ENCODE measurements at places on chromosomes 16 and 17.
A peak's percentile ranks its signal among the peaks of the same experiment; 100 is the strongest.

GRCh38 chr16:57984443-57985203 lies 13.7 kb upstream of the CNGB1 start:
- no peak for DNase-seq

- no peak for DNase-seq
These were observed 83.0 kb downstream of the EMP2 start for GRCh38 chr16:10497132-10498101.

GRCh38 chr16:97822-98221 lies 19.8 kb downstream of the MPG start:
- no peak for DNase-seq

- DNase-seq, result no peak
These were observed 17.9 kb downstream of the MYO1C start for GRCh38 chr17:1474402-1475189.

DNA sequence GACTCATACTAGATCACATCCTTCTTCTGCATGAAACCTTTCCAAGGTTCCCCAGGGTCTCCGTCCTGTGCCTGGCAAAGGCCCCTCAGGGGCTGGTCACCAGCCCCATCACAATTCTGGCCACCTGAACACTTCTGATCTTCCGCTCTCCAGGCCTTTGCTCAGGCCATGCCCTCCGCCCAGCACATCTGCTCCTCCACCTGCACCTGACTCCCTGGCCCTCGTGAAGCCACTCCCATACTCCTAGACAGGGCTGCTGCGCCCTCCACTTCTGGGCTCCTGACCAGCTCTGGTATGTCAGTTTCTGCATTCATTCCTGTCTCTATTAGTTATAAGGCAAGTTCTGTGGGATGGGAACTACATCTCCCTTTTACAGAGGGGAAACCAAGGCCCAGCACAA lies 1.9 kb upstream of the MYL11 start:
- DNase-seq, result peak; percentile 43

DNA sequence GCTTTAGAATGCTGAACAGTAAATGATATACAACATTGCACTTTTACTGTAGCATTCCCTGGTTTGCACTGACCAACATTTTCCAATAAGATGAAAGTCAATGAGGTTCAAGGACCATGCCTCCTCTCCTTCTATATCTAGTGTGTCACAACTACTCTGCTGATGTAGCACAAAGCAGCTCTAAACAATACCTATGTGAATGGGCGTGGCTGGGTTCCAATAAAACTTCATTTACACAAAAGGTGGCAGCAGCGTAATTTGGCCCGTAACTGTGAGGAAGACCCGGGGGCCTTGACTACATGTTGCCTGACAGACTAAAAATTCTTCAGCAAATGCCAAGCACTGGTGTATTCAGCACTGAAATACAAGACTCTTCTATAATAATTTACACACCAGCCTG lies 6.5 kb downstream of the SRP68 start:
- DNase-seq, result no peak

DNA sequence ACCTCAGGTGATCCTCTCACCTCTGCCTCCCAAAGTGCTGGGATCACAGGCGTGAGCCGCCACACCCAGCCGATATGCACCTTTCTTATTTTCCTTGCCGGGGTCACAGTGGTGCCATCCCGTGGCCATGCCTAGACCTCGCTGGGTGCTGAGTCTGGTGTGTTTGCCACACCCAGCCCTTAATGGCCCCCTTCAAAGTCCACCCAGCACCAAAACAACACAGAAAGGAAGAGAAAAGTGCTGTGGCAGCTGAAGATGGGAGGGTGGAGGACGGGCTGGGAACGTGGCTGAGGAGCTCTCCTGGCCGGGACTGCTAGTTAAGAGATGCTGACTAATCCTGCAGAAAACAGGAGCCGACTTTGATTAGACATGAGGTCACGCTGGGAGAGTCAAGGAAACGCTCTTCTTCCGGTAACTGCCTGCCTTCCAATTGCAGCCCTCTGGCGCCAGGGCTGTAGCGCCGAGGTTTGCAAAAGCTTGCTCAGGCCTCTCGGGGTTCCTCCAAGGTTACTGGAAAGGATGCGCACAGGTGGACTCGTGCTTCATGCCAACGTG lies 10.9 kb downstream of the SLC43A2 start:
- DNase-seq, result no peak

- DNase-seq, result no peak
These were observed 16.2 kb downstream of the SRCIN1 start for GRCh38 chr17:38589462-38590114.

DNA sequence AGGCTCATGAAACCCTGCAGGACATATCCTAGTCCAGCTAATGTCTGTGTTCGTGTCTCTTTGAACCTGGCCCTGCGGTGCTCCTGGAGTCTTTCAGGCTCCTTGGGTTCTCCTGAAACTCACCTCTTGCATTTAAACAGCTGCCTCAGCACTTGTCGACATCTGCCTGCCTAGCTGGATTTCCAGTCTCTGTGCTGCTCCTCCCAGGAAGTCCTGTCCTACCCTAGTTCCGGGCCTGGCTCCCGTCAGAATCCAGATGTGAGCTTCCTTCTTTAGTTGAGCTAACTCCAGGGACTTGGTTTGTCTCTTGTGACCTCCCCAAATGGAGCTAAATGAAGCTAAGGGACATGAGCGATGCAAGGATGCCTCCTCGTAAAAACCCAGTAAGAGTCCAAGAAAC lies 155.2 kb upstream of the PIRT start:
- DNase-seq, result no peak

DNA sequence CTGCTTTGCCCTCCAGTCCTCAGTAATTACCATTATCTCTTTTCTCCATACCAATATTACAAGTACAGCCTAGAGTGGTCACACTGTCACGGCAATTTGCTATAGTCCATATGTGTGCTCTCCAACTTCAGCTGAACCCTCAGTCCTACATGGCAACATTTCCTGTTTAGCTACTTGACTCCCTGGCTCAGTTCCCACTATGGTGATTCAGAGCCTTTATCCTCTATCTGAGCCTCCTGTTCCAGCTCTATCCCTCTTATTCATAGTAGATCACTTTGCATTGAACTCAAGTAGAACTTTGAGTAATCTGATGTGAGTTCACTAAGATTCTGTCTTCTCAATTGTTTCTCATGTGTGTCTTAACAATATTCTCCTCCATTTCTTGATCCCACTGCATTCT lies 43.7 kb upstream of the GOSR1 start:
- DNase-seq, result peak; percentile 59

GRCh38 chr16:51834794-51835193 lies 683.7 kb upstream of the SALL1 start:
- no peak for DNase-seq

- DNase-seq, result no peak
These were observed 235.2 kb upstream of the TNRC6C start for GRCh38 chr17:77723071-77723908.

- no peak for DNase-seq
These were observed 142.9 kb upstream of the NUDT7 start for GRCh38 chr16:77579351-77579891.

DNA sequence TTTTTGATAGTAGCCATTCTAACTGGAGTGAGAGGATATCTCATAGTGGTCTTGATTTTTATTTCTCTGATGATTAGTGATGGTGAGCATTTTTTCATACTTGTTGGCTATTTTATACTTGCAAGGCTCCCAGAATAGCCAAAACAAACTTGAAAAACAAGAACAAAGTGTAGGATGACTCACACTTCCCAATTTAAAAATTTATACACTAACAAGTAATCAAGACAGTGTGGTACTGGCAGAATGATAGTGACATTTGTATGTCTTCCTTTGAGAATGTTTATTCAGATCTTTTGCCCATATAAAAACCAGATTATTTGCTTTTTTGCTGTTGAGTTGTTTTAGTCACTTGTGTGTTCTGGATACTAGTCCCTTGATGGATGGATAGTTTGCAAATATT lies 17.8 kb downstream of the SPECC1 start:
- no peak for DNase-seq

DNA sequence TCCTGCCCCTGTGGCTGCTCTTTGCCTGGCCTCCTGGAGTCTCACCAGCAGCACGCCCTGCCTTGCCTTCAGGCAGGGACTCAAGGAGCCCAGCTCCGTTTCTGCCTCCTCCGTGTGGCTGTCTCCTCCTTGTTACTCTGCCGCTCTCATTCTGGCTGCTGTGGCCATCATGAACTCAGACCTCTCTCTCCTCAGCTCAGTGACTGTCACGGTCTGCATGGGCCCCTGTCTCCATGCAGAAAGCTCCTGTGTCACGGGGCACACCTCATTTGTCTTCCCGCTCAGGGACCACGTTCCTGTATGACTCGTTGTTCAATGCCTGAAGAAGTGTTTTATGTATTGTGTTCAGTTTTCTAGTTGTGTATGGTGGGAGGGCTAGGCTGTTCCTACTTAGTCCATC lies 25.3 kb downstream of the RPTOR start:
- DNase-seq, result no peak

GRCh38 chr17:82743344-82744219 lies 8.2 kb downstream of the FN3K start:
- DNase-seq, result no peak

- DNase-seq, result no peak
These were observed 32.7 kb downstream of the TLE7 start for GRCh38 chr16:71409011-71409775.

- no peak for DNase-seq
These were observed 37.0 kb downstream of the STXBP4 start for GRCh38 chr17:55005520-55005919.

DNA sequence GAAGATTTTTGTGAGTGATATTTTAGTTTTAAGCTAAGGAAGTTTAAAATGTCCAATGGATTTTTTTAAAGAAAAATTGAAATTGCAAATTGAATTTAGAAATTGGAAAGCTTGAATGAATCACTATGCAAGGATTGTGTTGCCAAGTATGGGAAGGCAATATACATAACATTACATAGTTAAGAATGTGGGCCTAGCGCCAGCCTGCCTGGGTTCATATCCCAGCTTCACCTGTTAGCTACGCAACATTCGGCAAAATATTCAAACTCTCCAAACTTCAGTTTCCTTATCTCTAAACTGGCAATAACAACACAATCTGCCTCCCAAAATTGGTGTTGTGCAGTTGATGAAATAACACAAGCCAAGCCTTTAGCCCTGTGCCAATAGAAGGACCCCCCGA lies 50.4 kb upstream of the DNAH9 start:
- DNase-seq, result no peak

DNA sequence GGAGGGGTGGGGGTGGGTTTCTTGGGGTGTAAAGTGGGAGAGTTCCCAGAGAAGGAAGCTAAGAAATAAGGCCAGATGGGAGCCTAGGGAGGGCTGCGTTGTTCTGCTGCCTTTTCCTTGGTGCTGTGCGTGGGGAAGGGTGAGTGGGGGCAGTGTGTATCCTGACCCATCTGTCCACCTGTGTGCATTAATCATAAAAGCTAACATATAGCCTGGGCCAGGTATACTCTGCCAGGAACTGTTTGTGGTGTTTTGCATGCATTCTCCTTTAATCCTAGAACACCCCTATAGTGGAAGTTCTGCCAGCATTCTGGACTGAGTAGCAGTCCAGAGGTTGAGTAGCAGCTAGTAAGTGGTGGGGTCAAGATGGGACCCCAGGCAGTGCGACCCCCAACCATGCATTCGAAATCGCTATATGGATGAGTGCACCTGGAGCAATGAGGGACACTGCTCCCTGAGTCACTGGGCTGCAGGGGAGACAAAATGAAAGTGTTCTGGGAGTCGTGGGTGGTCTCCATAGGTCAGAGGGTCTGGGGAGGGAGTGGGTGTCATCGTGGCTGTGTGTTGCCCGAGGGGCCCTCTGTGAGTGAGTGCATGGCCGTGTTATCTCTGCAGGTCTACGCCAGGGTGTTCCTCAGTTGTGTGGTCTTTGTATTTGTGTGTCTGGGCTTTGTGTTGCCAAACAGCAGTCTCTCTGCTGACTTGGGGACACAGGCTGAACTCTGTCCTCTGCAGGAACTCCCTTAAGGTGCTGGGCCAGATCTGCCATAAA lies 1.3 kb downstream of the ERBB2 start:
- no peak for DNase-seq

DNA sequence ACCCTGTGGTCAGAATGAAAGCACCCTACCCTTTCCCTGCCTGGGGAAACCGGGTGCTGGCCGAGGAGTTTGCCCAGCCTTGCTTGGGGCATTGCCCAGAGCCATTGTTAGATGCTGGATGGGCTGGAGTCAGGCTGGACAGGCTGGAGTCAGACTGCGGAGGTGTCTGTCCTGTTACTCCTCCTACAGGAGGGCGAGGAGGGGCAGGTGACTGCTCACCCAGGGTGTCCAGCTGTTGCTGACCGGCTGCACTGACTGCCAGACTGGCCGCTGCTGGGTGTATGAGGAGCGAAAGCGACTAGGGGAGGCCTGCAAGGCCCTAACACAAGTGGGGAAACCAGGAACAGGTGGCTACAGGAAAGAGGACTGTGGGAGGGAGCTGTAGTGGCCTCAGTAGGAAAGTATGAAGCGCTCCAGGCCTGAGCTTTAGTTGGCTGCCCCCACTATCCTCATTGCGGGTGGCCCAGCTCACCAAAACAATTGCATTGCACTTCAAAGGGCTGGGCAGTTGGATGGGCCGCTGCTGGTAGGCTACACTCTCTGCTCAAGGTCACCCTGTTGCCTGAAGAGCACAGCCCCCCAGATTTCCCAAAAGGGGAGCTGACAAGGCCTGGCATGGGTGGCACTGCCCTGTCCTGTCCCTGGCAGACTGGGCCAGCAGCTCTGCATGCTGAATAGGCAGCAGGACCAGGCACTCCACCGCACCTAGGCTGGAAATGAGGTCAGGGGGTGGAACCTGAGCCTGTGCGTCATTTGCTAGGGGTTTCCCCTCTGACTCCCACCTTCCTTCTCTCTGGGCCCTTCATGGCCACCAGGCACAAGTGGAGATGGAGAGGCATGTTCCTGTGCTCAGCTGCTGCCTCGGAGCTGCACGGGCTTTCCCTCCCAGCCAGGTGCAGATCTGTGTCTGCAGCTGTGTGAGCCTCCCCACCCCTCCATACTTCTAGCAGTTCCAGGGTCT lies 18.4 kb downstream of the LDHD start:
- peak; percentile 62 for DNase-seq

GRCh38 chr16:10130538-10130937 lies 51.7 kb downstream of the GRIN2A start:
- DNase-seq, result no peak

DNA sequence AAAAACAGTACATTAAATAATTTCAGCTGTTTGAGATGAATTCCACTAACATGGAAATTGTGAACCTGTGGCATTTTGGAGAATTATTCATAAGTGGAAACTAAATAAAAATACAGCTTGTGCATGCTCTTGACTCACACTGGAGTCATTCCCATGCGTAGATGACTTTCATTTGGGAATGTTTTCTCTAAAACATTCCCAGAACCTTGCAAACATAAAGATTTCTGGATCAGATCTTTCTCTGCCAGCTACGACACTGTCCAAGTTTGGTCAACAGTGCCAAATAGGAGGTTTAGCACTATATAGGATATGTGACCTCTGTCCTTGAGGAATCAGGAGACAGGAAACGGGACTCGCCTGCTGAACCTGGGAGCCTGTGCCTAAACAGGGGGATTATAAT lies 400.9 kb downstream of the SLC39A11 start:
- no peak for DNase-seq

Data from NCI-H510A (cell line).